ENCODE measurements at places on chromosomes 3 and 15.

GRCh38 chr3:167941234-167941995, 154.3 kb downstream of the GOLIM4 start:
- no peak for ATAC-seq

GRCh38 chr3:61561374-61562041, at the start of gene PTPRG:
Gene PTPRG, plus strand, starts transcription at chr3:61561571. Its CDS starts 717 bp downstream, at chr3:61562288.
- ATAC-seq, result no peak

DNA sequence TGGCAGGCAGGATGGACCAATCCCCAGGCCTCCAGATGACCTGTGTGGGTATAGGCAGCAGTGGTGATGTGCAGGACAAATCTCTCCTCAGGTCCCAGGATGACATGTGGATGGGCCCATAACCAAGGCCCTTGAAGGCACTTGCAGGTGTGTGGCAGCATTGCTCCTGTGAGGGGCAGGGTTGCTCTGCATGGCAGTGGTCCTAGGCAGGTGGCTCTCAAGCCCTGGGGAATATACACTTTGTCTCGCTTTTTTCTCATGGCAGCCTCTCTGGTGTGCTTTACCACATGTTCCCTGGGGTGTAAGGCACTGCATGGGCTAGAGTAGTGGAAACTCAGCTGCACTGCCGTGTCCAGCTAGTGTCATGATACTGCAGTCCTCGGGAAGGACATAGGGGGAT, 503.6 kb downstream of the UNC13C start:
- no peak for ATAC-seq

- no peak for ATAC-seq
Observed at GRCh38 chr3:94413336-94414108, 350.7 kb downstream of the NSUN3 start.

DNA sequence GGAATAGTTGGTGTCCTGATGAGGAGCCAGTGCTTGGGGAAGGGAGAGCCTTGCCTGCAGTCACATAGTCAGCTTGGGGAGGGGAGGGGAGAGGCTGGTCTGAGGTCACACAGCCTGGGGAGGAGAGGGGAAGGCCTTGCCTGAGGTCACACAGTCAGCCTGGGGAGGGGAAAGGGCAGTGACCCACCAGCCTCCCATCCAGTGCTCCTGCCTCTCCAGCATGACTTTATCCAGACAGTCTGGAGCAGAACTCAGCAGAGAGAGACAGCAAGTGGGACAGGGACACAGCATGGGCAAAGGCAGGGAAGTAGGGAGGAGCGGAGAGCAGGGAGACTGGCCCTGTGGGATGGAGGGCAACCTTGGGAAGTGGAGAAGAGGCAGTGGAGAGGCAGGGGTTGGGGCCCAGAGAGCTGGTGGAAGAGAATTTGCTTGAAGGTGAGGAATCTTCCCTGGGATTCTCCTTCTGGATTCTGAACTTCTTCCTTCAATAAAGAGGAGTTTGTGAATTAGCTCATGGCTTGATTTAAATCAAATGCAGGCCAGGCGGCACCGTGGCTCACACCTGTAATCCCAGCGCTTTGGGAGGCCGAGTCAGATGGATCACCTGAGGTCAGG, 64.5 kb downstream of the CORO2B start:
- ATAC-seq, result no peak

DNA sequence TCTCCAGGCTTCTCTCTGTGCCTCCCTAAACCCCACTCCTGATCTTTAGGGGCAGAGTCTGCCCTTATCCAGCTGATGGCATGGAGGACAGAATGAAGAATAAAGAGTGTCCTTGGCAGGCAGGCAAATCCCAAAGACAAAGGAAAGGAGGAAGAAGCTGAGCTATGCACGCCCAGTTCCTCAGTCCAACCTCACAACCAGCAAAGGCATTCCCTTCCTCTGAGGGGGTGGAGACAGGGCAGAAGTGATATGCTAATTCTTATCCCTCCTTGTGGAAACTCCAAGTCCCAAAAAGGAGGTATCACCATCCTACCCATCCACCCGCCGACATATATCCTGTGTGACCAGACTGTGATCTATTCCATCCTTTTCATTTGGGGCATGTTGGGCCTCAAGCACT, 10.5 kb upstream of the CCDC54 start:
- no peak for ATAC-seq

DNA sequence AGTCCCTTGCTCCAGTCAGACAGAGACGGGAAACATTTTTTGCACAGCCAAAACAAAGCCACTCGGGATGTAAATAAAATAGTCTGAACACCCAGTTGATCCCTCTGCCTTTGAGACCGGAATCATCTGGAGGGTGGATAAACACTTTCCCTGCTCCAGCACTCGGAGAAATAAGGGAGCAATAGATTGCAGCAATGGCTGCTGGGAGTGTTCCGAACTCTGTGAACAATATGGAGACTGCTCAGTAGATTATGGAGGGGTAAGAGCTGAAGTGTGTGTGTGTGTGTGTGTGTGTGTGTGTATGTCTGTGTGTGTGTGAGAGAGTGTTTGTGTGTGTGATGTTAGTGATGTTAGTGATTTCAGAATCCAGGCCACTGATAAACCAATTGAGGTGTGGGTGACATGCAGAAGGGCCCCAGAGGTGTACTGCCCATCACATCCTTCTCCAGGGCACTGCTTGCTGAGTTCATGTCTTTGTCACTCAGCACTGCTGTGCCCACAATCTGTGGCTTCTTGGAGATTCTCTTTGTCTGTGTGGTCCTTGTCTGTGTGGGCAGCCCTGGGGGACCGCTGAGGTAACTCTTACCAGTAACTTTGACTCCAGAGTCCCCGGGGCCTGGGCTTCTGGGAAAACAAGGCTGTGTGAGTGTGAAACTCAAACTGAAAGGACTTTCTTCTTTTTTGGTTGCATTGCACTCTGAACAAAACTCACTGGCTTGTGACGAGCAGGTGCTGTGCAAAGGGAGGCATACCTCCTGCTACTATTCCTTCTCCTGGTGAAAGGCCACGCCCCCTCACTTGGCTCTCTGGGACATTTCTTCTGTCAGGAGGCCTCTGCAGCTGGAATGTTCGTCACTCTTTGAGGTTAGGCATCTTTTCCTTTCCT, 23.0 kb downstream of the CRYGS start:
- peak; percentile 41 for ATAC-seq

GRCh38 chr15:101324524-101325177, 29.6 kb upstream of the SNRPA1 start:
- no peak for ATAC-seq

Data from activated CD4-positive, CD25-positive, alpha-beta regulatory T cell treated with anti-CD3 and anti-CD28 coated beads, Interleukin-2, amount 50 U/mL, for 24 hours (primary cell).